ENCODE measurements at places on chromosomes 4 and X.
A peak's percentile ranks its signal among the peaks of the same experiment; 100 is the strongest.

- peak; percentile 71 for DNase-seq
Observed at GRCh38 chr4:56821381-56822243, at the start of gene SPINK2. SPINK2 (minus strand) TSS chr4:56821701; CDS start chr4:56821662, 39 bp downstream.

GRCh38 chr4:137032222-137032621 lies 500.1 kb downstream of the PCDH18 start:
- DNase-seq = no peak

DNA sequence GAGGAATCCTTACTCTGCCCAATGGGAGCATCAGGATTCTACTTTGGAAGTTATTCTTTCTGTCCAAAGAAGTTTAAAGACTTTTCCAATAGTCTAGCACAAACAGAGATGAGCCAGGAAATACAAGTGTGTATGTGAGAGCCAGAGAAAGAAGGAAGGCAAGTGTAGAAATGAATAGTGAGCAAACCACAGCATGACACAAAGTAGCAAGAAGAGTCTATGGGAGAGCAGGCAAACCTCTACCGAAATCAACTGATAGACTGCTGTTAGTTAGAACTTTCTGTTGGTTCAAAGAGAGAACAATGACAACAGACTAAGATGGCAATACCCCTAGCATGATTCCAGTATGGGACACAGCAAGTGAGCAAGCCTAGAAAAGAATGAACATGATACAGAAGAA lies 16.1 kb upstream of the GPR34 start:
- DNase-seq = no peak

DNA sequence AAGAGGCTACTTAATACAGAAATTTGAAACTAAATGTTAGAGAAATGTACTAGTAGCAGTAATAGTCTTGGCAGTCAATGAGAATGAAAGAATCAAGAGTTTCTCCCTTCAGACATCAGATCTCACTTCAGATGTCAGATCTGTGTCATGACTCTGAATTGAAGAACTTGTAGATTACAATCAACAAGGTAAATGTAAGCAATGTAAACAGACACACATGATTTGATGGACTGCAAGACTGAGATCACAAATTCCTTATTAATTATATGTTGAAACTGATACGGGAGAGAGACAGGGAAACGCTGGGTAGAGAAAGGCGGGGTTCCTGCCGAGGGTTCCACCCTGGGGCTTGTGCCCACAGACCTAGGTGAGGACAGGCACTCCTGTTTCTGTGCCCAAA lies 65.5 kb upstream of the HHIP start:
- no peak for DNase-seq

- DNase-seq = no peak
Observed at GRCh38 chr4:102730968-102731533, 29.7 kb downstream of the MANBA start.

DNA sequence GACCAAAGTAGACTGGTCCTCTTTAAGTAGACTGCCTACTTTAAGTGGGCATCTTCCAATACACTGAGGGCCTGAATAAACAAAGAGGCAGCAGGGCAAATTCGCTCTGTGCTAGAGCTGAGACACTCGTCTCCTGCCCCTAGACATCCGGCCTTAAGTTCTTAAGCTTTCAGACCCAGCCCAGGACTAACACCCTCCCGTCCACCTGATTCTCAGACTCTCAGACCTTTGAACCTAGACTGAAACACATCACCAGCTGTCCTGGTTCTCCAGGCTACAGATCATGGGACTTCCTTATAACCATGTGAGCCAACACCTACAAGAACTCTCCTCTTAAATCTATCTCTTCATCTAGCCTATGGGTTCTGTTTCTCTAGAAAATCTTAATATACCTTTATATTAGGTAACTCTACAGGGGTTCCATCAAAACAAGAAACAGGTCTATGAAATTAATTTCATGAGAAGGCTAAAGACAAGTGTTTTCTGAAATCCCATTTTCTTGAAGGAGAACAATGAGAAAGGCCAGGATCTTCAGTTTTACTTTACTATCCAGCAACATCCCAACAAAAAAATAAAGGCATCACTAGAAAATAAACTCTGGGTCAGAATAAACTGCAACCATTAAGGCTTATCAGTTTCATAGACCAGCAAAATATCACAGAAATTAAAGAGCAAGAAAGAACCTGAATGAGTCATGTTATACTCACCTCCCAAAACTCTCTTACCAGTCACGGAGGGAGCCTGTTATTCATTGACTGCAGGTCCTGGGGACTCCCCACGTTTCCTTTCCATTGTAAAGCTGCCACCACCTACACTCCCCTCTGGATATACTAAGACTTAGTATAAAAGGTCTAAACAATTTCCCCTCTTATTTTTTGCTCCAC lies 14.8 kb downstream of the ADGRA3 start:
- no peak for DNase-seq
